K562 (cell line): ENCODE measurements at places on chromosomes 6 and 20. TPM values are rescaled to one million over a fixed set of nuclear protein-coding genes. Genes with fewer than 3 reads are reported as not detected.

The TSPYL1 gene
- total RNA-seq, result 52.9 and 56.8 TPM in 2 replicates

The BPI gene
- not detected in 2 replicates for total RNA-seq

The GABRR2 gene
- not detected in 2 replicates for total RNA-seq

The PACSIN1 gene
- total RNA-seq, result 0.98 and 1.7 TPM in 2 replicates

The KHDC1L gene
- total RNA-seq, result 0.35 and 0.51 TPM in 2 replicates

The TRIM15 gene
- total RNA-seq, result 1.2 TPM in 2 replicates

The L3MBTL3 gene
- total RNA-seq, result 5.7 and 5.9 TPM in 2 replicates

The TAAR8 gene
- total RNA-seq, result not detected in 2 replicates

The TCF19 gene
- 30.2 and 31.1 TPM in 2 replicates for total RNA-seq

The SLC2A10 gene
- total RNA-seq, result 0.16 and 0.58 TPM in 2 replicates

The ULBP1 gene
- 2.7 and 3.5 TPM in 2 replicates for total RNA-seq

The MCCD1 gene
- total RNA-seq, result not detected in 2 replicates

The GJA10 gene
- total RNA-seq, result not detected in 2 replicates

The RBPJL gene
- total RNA-seq, result not detected in 2 replicates

The GNAS-AS1 gene
- 1.2 and 1.3 TPM in 2 replicates for total RNA-seq

The CHMP4B gene
- 43.9 and 45.1 TPM in 2 replicates for total RNA-seq

The MCHR2 gene
- not detected in 2 replicates for total RNA-seq

The CAPN11 gene
- total RNA-seq, result 0.07 and 0.18 TPM in 2 replicates

The SPAG4 gene
- total RNA-seq, result 7.2 and 9.6 TPM in 2 replicates
